ENCODE measurements at places on chromosomes 11 and 22. TPM values are rescaled to one million over a fixed set of nuclear protein-coding genes. Genes with fewer than 3 reads are reported as not detected.

The GGT5 gene
- 61.4 TPM for total RNA-seq

The TNNT3 gene
- 20.4 TPM for total RNA-seq

The ACR gene
- total RNA-seq: not detected

DNA sequence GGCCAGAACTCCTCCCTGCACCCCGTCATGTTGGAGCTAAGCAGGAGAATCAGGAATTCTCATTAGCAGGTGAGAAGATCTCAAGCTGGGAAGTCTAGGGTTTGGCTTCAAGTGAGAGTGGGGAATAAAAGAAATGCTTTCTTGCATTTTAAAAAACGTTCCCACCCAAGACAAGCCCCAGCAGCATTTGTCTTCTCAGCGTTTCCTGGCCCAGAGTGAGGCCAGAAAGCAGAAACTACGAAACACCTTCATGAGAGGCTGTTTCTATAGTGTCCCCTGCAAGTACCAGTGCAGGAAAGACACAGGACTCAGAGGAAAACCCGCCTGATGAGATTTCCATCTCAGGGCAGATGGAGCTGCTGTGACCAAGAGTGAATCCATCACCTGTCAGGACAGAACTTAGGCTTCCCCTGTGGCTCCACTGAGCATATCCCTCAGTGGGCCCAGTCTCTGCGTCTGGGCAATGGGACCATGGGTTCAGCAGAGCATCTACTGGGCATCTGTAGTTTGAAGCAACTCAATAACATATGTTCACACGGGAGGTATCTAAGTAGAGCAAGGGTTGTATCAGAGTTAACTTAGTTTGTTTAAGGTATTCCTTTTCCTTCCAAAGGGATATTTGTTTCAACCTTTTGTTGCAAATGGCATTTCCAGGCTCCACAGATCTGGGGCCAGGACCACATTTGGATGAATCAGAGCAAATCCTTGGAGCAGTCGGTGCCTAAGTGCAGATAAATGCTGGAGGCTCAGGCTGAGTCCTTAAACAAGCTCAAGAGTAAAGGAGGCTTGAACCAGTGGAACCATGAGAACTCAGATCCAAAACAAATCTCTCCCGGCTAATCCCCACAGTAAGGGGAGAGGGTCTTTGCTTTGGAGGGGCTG lies 548.3 kb downstream of the MIAT start:
- DNase-seq: no peak
- peaks cover 10% of the 10 kb centered on the region for H3K4me1 ChIP-seq
- H3K27me3 ChIP-seq: no peaks in the 10 kb centered on the region
- no peak overlapping the region for H3K4me3 ChIP-seq

DNA sequence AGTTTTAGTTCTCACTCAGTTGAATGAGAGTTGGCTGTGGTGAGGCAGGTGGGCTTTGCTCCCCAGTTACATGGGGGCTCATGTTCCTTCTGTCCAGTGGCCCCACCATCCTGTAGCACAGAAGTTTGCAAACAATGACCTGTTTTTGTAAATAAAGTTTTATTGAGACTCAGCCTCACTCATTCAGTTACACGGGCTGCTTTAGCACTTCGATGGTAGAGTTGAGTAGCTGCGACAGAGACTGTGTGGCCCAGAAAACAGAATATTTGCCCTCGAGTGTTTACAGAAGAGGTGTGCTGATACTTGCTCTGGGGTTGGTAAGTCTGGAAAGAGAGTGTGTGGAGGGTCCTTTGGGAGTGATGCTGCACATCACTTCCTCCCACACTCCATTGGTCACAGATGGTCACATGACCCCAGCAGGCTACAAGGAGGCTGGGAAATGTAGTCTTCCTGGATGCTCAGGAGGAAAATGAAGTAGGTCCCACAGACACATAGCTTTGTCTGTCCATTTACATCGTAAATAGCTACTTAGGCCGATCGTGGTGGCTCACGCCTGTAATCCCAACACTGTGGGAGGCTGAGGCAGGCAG lies 34.6 kb downstream of the IFT27 start:
- no peak overlapping the region for H3K27ac ChIP-seq
- no peak overlapping the region for H3K4me3 ChIP-seq
- H3K4me1 ChIP-seq: no peaks in the 10 kb centered on the region
- no peaks in the 10 kb centered on the region for H3K36me3 ChIP-seq
- no peaks in the 10 kb centered on the region for H3K27me3 ChIP-seq

DNA sequence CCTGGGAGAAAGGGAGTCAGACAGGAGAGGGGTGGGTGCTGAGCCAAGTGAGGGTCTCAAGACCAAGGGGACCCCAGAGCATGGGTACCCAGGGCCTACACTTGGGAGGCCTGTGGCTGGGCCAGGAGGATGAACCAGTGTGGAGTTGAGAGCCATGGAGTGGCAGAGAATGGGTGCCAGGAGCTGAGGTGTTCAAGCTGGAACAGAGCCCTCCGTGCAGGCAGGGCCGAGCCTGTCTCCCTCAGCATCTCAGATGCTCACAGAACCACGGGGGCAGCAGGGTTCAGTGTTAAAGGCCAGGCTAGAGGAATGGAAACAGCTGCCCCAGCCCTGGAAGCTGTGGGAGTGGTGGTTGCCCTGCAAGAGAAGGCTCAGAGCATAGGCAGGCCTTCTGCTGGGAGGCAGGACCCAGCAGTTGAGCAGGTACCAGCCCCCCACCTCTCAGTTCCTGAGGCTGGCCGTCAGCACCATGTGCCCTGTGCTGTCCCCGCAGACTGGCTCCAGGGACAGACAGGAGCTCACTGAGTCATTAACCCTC lies 32.3 kb downstream of the RSPH14 start:
- H3K4me3 ChIP-seq: no peak overlapping the region
- H3K27me3 ChIP-seq: no peaks in the 10 kb centered on the region
- H3K27ac ChIP-seq: no peak overlapping the region
- no peaks in the 10 kb centered on the region for H3K36me3 ChIP-seq
- no peak for DNase-seq
- H3K4me1 ChIP-seq: no peaks in the 10 kb centered on the region

- peaks cover 24% of the 10 kb centered on the region for H3K4me1 ChIP-seq
- peak within 1 kb of the TSS; percentile 17 for H3K27ac ChIP-seq
- no peaks in the 10 kb centered on the region for H3K27me3 ChIP-seq
- no peaks in the 10 kb centered on the region for H3K36me3 ChIP-seq
These were observed at the start of gene SLC1A2 for GRCh38 chr11:35419184-35419829. TSS of gene SLC1A2 (minus strand) at chr11:35419558. CDS start at chr11:35418966, 592 bp downstream.

DNA sequence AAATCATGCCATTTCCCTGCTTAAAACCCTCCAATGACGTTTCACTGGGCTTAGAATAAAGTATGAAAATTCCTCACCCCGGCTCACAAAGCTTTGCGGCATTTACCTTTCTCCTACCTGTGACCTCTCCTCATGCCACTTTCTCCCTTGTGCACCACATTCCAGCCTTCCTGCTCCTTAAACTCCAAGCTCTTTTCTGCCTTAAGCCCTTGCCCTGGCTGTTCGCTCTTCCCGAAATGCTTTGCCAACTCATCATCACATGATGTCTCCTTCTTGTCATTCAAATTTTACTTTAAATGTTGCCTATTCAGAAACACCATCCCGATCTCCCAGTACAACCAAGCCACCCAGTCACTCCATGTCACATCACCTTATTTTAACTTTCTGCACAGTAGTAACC lies 2.0 kb downstream of the PLEKHA7 start:
- H3K27me3 ChIP-seq: no peaks in the 10 kb centered on the region
- H3K4me1 ChIP-seq: peaks cover 11% of the 10 kb centered on the region
- no peak for DNase-seq
- no peak overlapping the region for H3K27ac ChIP-seq
- H3K4me3 ChIP-seq: no peak overlapping the region

- H3K36me3 ChIP-seq: peaks cover 17% of the 10 kb centered on the region
- no peaks in the 10 kb centered on the region for H3K27me3 ChIP-seq
- no peak overlapping the region for H3K4me3 ChIP-seq
- H3K4me1 ChIP-seq: peaks cover 20% of the 10 kb centered on the region
- no peak for DNase-seq
- H3K27ac ChIP-seq: no peak overlapping the region
These were observed 3.0 kb upstream of the GTSE1 start for GRCh38 chr22:46293577-46294260.

DNA sequence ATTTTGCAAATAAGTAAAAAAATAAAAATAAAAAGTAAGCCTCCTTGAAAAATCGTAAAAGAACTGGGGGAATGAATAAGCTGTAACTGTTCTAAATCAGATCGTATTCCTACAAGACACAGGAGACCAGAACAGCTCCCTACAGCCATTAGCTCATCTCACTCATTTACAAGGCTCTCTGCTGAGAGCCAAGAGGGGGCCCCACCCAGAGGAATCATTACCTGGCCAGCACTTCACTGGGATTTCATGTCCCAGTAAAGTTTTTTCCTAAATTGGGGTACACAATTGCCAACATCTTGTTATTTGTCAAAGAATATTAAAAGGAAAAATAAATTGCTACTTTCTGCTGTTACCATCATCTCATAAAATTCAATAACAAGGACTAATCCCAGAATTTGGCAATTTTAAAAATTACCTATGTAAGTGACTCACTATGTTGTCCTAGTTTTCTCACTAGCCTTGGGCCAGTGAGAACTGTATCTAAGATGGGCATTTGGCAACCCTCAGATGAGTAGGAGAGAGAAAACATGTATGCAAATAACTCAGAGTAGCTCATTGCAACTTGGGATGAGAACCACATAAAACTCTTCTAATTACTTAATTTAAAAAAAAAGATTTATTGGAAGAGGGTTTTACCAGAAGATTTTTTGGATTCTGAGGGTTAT lies 18.4 kb upstream of the SMTN start:
- H3K4me3 ChIP-seq: no peak overlapping the region
- no peak for DNase-seq
- no peaks in the 10 kb centered on the region for H3K36me3 ChIP-seq
- no peaks in the 10 kb centered on the region for H3K27me3 ChIP-seq
- peak overlapping the region; percentile 52 for H3K27ac ChIP-seq
- H3K4me1 ChIP-seq: peaks cover 12% of the 10 kb centered on the region

DNA sequence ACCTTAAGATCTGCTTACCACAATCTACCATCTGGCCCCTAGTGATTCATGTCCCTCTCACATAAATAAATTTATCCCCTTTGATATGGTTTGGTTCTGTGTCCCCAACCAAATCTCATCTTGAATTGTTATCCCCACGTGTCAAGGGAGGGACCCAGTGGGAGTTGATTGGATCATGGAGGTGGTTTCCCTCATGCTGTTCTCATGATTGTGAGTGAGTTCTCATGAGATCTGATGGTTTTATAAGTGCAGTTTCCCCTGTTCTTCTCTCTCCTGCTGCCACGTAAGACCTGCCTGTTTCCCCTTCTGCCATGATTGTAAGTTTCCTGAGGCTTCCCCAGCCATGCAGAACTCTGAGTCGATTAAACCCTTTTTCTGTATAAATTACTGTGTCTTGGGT lies 37.2 kb downstream of the OR2AG2 start:
- H3K4me1 ChIP-seq: no peaks in the 10 kb centered on the region
- no peak overlapping the region for H3K27ac ChIP-seq
- no peak for DNase-seq

DNA sequence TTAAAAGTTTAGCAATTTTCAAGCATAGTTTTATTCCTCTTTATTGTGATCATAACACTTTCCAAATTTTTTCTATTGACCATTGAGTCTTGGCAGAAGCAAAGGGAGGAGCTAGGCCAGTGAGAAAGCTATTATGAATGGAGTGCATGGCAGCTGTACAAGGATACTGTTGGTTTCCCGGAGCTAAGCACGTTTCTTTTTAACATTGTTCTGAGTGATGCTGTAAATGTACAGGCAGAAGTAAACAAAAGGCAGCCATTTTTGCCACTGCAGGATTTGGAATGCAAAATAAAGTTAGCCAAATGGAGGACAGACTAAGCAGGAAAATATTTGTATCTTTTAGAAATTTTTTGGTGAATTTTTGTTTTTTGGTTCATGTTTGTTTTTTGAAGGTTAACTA lies 16.2 kb downstream of the CBL start:
- H3K4me1 ChIP-seq: peaks cover 12% of the 10 kb centered on the region
- no peaks in the 10 kb centered on the region for H3K36me3 ChIP-seq
- DNase-seq: no peak
- H3K4me3 ChIP-seq: no peak overlapping the region

- H3K4me3 ChIP-seq: peak overlapping the region; percentile 63
- H3K4me1 ChIP-seq: peaks cover 41% of the 10 kb centered on the region
- no peaks in the 10 kb centered on the region for H3K27me3 ChIP-seq
These were observed 1.2 kb upstream of the DUSP8 start for GRCh38 chr11:1573077-1573902.

DNA sequence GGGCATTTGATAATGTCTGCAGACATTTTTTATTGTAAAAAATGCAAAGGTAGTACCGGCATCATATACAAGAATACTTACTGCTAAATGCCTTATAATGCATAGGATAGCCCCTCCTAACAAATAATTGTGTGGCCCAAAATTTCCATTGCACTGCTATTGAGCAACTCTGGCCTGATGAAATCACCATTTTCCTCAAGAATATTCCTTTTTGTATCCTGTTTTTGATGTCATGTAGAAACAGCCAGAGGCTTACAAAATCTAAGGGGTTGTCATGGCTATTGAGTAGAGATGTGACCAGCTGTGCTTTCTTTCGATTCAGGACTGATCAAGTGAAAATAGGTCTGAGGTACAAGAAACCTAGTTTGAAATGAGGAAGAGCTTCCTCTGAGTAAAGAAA lies 854.3 kb downstream of the KCNA4 start:
- H3K27ac ChIP-seq: no peak overlapping the region
- no peak for DNase-seq
- H3K27me3 ChIP-seq: no peaks in the 10 kb centered on the region
- no peaks in the 10 kb centered on the region for H3K36me3 ChIP-seq
- no peak overlapping the region for H3K4me3 ChIP-seq
- H3K4me1 ChIP-seq: no peaks in the 10 kb centered on the region

- H3K27me3 ChIP-seq: no peaks in the 10 kb centered on the region
- no peak for DNase-seq
- no peak overlapping the region for H3K27ac ChIP-seq
- no peaks in the 10 kb centered on the region for H3K36me3 ChIP-seq
These were observed 125.6 kb downstream of the AASDHPPT start for GRCh38 chr11:106202935-106203620.

DNA sequence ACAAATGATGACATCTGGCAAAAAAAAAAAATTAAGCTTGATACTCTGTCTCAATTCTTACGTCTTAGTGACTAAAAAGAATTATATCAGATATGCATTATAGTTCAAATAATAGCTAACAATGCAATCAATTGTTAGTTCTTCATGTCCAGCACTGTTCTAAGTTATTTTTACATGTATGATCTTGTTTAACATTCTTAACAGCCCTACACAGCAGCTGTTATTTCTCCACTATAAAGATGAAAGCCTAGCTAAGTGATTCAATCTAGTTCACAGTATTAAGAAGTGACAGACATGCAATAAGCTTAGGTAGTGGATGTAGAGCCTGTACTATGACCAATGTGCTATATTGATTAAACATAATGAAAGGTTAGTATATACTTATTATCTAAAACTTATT lies 4.1 kb downstream of the ZNF214 start:
- no peak overlapping the region for H3K4me3 ChIP-seq
- H3K27me3 ChIP-seq: no peaks in the 10 kb centered on the region
- H3K27ac ChIP-seq: no peak overlapping the region
- no peak for DNase-seq
- peaks cover 4% of the 10 kb centered on the region for H3K4me1 ChIP-seq
- no peaks in the 10 kb centered on the region for H3K36me3 ChIP-seq

Measured in vagina (tissue), 2 donors.